ENCODE measurements at places on chromosomes 5 and 9.

DNA sequence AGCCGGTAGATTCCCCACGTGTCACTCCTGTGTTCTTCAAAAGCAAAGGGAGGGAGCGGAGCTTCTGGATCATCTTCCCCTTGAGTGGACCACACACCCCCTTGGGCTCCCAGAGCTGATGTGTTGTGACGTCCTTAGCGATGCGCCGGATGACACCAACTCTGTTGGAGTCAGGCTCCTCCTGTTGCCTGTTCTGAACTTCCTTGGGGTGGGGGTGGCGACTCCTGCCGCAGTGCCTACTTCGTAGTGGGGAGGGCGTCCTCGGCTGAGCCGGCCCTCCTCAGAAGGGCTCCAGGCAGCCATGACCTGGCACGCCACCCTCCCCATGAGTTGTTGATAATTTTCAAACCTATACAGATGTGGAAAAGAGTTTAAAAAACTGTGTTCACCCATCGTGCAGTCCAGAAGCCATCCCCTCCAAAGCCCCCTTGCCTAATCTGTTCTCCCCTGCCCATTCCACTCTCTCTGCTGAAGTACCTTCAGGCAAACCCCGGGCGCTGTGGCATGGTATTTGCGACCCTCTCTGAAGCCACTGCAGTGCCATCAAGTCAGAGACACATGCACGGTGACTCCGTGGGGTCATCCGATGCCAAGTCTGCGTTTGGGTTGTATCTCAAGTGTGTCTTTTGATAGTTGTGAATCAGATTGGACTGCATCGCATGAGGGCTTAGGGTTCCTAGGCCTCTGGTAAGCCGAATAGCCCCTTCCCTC is 16.7 kb downstream of the EXOC3 start:
- peaks cover 4% of the 10 kb centered on the region for H3K4me1 ChIP-seq
- no peak for DNase-seq
- H3K4me3 ChIP-seq: no peak overlapping the region

DNA sequence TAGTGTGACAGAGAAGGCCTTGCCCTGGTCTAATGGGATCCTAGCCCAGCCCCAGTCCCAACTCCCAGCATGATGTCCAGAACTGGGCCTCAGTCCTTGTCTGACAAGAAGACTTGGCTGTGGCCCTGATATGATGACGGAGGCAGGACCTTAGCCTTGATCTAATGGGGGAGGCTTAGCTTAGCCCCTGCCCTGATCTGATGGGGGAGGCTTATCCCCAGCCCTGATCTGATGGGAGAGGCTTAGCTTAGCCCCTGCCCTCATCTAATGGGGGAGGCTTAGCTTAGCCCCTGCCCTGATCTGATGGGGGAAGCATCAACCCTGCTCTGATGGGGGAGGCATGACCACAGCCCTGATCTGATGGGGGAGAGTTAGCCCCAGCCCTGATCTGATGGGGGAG is 3.7 kb downstream of the PKN3 start:
- H3K4me1 ChIP-seq: peaks cover 2% of the 10 kb centered on the region
- no peak overlapping the region for H3K27ac ChIP-seq
- peaks cover 5% of the 10 kb centered on the region for H3K36me3 ChIP-seq
- DNase-seq: no peak

DNA sequence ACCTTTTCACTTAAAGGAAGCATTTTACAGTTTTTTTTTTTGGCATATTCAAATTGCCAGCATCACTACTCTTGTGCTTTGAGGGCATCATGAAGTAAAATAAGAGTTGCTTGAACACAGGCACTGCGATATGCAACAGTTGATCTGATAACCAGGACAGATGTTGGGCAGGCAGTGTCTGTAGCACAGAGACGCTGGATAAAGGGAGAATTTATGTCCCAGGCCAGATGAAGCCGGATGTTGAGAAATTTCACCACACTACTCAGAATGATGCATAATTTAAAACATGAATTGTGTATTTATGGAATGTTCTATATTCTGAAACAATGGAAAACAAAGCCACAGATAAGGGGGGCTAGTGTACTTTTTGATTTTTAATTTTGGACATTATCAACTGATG is 71.4 kb downstream of the SLC12A2 start:
- H3K4me3 ChIP-seq: no peak overlapping the region
- no peaks in the 10 kb centered on the region for H3K36me3 ChIP-seq
- H3K27me3 ChIP-seq: no peaks in the 10 kb centered on the region
- no peak overlapping the region for H3K27ac ChIP-seq
- DNase-seq: no peak
- H3K4me1 ChIP-seq: no peaks in the 10 kb centered on the region

- H3K36me3 ChIP-seq: no peaks in the 10 kb centered on the region
- no peak overlapping the region for H3K27ac ChIP-seq
- no peaks in the 10 kb centered on the region for H3K27me3 ChIP-seq
- H3K4me1 ChIP-seq: no peaks in the 10 kb centered on the region
- no peak for DNase-seq
Observed at GRCh38 chr5:163917747-163918146, 412.3 kb downstream of the MAT2B start.

Measured in iPS DF 6.9 (cell line).